ENCODE measurements at places on chromosomes 2 and 18. TPM values are rescaled to one million over a fixed set of nuclear protein-coding genes. Genes with fewer than 3 reads are reported as not detected.

MAB21L4 gene
- 0.22 TPM for total RNA-seq

- DNase-seq, result no peak
Measured at GRCh38 chr2:7973801-7974480, 707.9 kb upstream of the ID2 start.

GRCh38 chr2:10864251-10864650 lies 47.5 kb upstream of the KCNF1 start:
- no peak for DNase-seq

- no peak for DNase-seq
Measured at GRCh38 chr2:232586943-232587505, 36.5 kb downstream of the EIF4E2 start.

ABCG8 gene
- 1.1 TPM for total RNA-seq

- DNase-seq, result peak; percentile 39
Measured at GRCh38 chr2:18684206-18685038, 95.1 kb upstream of the NT5C1B start.

ALPP gene
- 0.06 TPM for total RNA-seq

GRCh38 chr2:233424154-233424951 lies 70.1 kb downstream of the DGKD start:
- no peak for DNase-seq

GRCh38 chr2:134220344-134220974 lies 33.4 kb upstream of the MGAT5 start:
- no peak for DNase-seq

DNA sequence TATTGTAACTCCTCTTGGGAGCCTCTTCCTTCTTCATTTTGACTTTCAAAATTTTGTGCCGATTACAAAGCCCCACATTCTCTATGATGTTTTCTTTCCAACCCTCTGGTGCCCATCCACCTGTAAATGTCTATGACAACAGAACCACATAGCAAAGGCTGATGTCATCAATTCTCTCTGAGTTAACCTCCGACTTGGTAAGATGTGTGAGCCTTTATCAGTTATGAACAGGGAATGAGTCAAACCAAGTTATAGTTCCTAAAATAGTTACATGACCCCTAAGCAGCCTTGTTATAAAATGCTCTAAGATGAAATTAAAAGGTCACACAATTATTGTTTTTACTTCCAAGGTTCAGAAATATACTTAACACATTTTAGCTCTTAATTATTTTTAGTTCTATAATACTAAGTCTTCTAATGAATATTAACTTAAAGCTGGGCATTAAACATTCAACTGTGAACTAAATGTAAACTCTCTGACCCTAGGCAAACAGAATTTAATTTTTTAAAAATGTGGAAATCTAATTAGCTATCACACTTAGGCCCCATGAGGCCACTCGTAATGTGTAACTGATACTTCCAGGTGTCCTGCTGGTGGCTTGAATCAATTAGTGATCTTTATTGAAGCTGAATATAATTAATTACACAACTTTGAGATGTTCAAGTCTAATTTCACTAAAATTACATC lies 102.3 kb upstream of the CYRIA start:
- DNase-seq, result no peak

All from spinal cord (tissue), 10 donors.